ENCODE measurements at places on chromosomes 11 and 22. TPM values are rescaled to one million over a fixed set of nuclear protein-coding genes. Genes with fewer than 3 reads are reported as not detected.

GRCh38 chr22:32144496-32145274 lies 14.4 kb downstream of the C22orf42 start:
- H3K27ac ChIP-seq: peak overlapping the region; percentile 86
- H3K4me3 ChIP-seq: no peak overlapping the region
- H3K4me1 ChIP-seq: peaks cover 51% of the 10 kb centered on the region
- no peaks in the 10 kb centered on the region for H3K27me3 ChIP-seq
- DNase-seq: no peak

DNA sequence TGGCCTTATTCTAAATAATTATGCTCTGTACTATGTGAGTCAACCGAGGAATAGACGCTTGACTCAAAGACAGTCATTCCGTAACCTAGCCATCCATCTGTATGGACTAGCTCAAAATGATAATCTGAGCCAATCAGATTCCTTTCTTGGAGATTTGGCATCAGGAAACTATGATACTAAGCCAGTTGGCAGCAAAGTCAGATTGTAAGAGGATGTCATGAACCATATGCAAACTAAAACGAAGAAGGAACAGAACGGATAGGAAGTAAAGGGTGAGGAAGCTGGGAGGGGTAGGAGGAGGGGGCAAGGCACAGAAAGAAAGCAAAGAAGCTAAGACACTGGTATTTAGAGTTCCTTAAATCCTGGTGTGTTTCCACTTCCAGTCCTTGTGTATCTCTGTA lies 10.7 kb upstream of the SESN3 start:
- H3K27ac ChIP-seq: no peak overlapping the region
- no peaks in the 10 kb centered on the region for H3K4me1 ChIP-seq
- H3K4me3 ChIP-seq: no peak overlapping the region
- no peak for DNase-seq
- no peaks in the 10 kb centered on the region for H3K36me3 ChIP-seq

GRCh38 chr22:43151251-43152002 lies at the start of gene TSPO:
Gene TSPO (plus strand): TSS chr22:43151559. CDS start chr22:43159239, 7,680 bp downstream.
- peaks cover 36% of the 10 kb centered on the region for H3K4me1 ChIP-seq
- DNase-seq: peak; percentile 74
- H3K27ac ChIP-seq: peak within 1 kb of the TSS; percentile 90
- peak within 1 kb of the TSS; percentile 90 for H3K4me3 ChIP-seq
- H3K27me3 ChIP-seq: no peaks in the 10 kb centered on the region
- no peaks in the 10 kb centered on the region for H3K36me3 ChIP-seq

DNA sequence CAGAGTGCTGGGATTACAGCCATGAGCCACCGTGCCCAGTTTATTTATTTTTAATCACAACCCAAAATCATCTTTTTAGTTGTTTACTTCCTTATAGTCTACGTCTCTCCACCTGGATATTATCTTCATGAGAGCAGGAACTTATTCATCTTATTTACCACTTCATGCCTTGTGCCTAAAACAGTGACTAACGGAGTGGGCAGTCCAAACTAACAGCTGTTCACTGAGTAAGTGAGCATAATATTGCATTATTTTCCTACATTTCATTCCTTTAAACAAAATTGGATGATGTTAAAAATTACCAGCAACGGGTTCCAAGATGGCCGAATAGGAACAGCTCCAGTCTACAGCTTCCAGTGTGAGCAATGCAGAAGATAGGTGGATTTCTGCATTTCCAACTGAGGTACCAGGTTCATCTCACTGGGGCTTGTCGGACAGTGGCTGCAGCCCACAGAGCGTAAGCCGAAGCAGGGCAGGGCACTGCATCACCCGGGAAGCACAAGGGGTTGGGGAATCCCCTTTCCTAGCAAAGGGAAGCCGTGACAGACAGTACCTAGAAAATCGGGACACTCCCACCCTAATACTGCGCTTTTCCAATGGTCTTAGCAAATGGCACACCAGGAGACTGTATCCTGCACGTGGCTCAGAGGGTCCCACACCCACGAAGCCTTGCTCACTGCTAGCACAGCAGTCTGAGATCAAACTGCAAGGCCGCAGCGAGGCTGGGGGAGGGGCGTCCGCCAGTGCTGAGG lies 14.1 kb downstream of the TMEM123 start:
- DNase-seq: peak; percentile 40
- peaks cover 63% of the 10 kb centered on the region for H3K4me1 ChIP-seq
- H3K4me3 ChIP-seq: no peak overlapping the region
- peaks cover 92% of the 10 kb centered on the region for H3K36me3 ChIP-seq
- peak overlapping the region; percentile 56 for H3K27ac ChIP-seq

GRCh38 chr11:2380807-2381350 lies 3.8 kb downstream of the CD81 start:
- no peak overlapping the region for H3K27ac ChIP-seq
- H3K4me1 ChIP-seq: peaks cover 63% of the 10 kb centered on the region
- DNase-seq: no peak
- peaks cover 15% of the 10 kb centered on the region for H3K36me3 ChIP-seq
- no peak overlapping the region for H3K4me3 ChIP-seq

DNA sequence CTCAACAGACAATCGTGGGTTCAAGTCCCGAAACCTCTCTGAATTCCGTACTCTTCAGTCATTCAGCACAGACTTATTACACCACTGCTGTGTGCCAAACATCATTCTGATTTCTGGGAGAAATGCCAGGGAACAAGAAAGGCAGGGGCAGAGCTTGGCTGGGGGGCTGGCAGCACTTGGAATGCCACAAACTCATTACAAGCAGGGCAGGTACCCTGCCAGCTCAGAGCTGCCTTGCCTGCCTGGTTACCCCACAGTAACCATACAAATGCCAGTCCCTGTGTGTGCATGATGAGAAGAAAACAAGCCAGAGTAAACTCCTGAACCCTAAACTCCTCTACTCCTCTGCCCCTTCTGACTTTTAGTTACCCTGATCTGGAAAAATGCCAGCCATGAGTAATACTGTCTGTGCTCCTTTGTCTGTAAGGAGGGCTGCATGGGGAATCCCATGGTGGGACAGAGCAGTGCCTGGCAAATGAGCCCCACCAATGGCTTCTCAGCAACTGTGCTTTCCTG lies 6.9 kb upstream of the RAD9A start:
- H3K27ac ChIP-seq: no peak overlapping the region
- no peak for DNase-seq
- no peaks in the 10 kb centered on the region for H3K36me3 ChIP-seq
- no peak overlapping the region for H3K4me3 ChIP-seq
- H3K4me1 ChIP-seq: peaks cover 13% of the 10 kb centered on the region

- no peak overlapping the region for H3K4me3 ChIP-seq
- peak; percentile 62 for DNase-seq
- H3K36me3 ChIP-seq: peaks cover 2% of the 10 kb centered on the region
- H3K4me1 ChIP-seq: peaks cover 9% of the 10 kb centered on the region
- peaks cover 38% of the 10 kb centered on the region for H3K27me3 ChIP-seq
Observed at GRCh38 chr11:363948-364761, 5.1 kb upstream of the B4GALNT4 start.

- H3K4me1 ChIP-seq: peaks cover 5% of the 10 kb centered on the region
- no peak overlapping the region for H3K27ac ChIP-seq
Observed at GRCh38 chr22:47069270-47069669, 306.8 kb downstream of the TBC1D22A start.

GRCh38 chr11:46984987-46985386 lies 48.4 kb downstream of the CSTPP1 start:
- H3K4me3 ChIP-seq: no peak overlapping the region
- H3K27me3 ChIP-seq: no peaks in the 10 kb centered on the region
- peaks cover 15% of the 10 kb centered on the region for H3K36me3 ChIP-seq
- no peak overlapping the region for H3K27ac ChIP-seq
- peaks cover 12% of the 10 kb centered on the region for H3K4me1 ChIP-seq

DNA sequence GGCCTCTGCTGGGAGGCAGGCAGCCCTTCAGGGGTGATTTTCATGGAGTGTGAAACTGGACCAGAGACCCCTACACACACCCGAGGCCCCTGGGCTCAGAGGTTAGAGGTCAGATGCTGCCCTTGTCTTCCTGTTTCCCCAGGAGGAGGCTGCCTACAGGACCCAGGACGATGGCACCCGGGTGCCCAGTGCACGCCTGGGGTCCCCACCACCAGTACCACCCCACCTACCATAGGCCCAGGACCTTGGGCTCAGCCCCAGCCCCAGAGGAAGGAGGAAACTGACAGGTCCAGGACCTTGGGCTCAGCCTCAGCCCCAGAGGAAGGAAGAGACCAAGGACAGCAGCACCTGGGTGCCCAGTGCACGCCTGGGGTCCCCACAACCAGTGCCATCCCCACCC lies 79.2 kb downstream of the BRD1 start:
- H3K4me1 ChIP-seq: no peaks in the 10 kb centered on the region
- H3K36me3 ChIP-seq: peaks cover 3% of the 10 kb centered on the region
- no peak overlapping the region for H3K27ac ChIP-seq
- H3K27me3 ChIP-seq: peaks cover 22% of the 10 kb centered on the region
- no peak overlapping the region for H3K4me3 ChIP-seq

- H3K4me1 ChIP-seq: peaks cover 10% of the 10 kb centered on the region
- no peaks in the 10 kb centered on the region for H3K27me3 ChIP-seq
- no peak overlapping the region for H3K4me3 ChIP-seq
- peaks cover under 1% of the 10 kb centered on the region for H3K36me3 ChIP-seq
- peak overlapping the region; percentile 84 for H3K27ac ChIP-seq
- peak; percentile 25 for DNase-seq
Observed at GRCh38 chr22:19955241-19956128, 13.9 kb upstream of the TXNRD2 start.

DNA sequence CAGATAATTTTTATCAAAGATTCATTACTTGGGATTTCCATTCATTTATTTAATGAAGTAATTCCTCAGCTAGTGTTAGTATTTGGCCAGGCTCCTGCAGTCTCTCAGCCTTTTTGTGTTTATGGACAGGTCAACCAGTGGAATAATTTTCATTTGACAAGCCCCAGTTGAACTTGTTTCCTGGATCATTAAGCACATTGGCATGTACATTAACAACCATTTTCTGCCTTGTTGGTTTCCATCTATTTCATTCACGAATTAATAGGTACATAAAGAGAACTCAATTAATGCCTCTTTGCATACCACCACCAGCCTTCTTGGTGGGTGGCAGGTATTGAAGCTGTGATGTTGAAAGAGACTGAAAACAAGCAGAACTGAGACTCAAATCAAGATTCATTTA lies 745.2 kb downstream of the KCNA4 start:
- DNase-seq: no peak
- H3K4me3 ChIP-seq: no peak overlapping the region
- no peaks in the 10 kb centered on the region for H3K4me1 ChIP-seq

- H3K4me1 ChIP-seq: no peaks in the 10 kb centered on the region
- no peak overlapping the region for H3K27ac ChIP-seq
- peaks cover 60% of the 10 kb centered on the region for H3K36me3 ChIP-seq
- H3K27me3 ChIP-seq: no peaks in the 10 kb centered on the region
- no peak overlapping the region for H3K4me3 ChIP-seq
Observed at GRCh38 chr11:123611698-123612097, 42.7 kb downstream of the SCN3B start.

DNA sequence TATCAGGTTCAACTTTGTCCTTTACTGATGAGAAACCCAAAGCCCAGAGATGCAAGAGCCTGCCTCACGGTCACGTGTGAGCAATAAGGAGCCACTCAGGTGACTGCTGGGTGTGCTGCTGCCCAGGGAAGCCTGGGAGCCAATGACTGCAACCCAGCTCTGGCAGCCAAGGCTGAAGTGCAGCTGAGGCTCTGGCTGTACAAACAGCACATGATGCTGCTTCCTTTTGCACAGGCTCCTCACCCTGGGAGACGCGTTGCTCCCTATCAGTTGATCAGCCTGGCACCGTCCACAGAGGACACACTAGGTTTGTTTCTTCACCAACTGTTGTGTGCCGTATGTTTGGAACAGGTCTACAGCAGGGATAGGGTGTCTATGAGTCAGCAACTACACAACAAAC lies 168.7 kb downstream of the EFCAB6 start:
- peaks cover 9% of the 10 kb centered on the region for H3K27me3 ChIP-seq
- DNase-seq: no peak
- no peak overlapping the region for H3K4me3 ChIP-seq
- H3K36me3 ChIP-seq: no peaks in the 10 kb centered on the region
- no peak overlapping the region for H3K27ac ChIP-seq
- H3K4me1 ChIP-seq: no peaks in the 10 kb centered on the region

DNA sequence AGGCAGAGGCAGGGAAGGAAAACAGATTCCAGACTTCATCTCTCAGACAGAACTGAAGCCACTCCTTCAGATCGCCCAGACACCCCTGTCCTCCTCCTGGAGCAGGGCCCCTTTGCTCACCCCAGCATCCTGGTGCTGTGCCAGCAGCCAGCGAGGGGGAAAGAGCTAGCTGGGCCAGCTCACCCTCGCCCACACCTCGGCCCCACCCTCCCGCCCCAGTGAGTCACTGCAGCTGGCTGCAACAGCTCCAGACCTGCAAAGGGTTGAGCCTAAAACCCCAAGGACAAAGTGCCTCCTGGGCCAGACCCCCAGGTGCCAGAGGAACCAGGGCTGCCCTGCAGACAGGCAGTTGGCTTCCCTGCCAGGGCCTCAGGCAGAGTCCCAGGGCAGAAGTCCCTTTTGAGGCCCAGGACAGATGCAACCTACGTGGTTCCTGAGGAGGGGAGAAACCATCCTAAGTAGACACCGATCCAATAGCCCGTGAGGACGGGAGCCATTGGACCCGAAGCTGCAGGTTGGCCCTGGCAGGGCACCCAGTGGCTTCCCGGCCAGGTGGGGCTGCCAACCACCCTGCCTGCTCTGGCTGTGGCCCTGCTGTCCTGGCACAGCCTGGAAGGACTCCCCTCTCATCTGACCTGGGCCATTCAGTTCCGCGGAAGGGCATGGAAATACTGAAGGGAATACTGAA lies 7.2 kb downstream of the AHNAK start:
- H3K4me1 ChIP-seq: peaks cover 79% of the 10 kb centered on the region
- H3K4me3 ChIP-seq: peak overlapping the region; percentile 100
- DNase-seq: peak; percentile 58
- H3K27me3 ChIP-seq: no peaks in the 10 kb centered on the region
- H3K36me3 ChIP-seq: peaks cover 56% of the 10 kb centered on the region

- H3K4me1 ChIP-seq: peaks cover 4% of the 10 kb centered on the region
- DNase-seq: no peak
- H3K36me3 ChIP-seq: peaks cover 37% of the 10 kb centered on the region
- H3K4me3 ChIP-seq: no peak overlapping the region
- H3K27ac ChIP-seq: no peak overlapping the region
- no peaks in the 10 kb centered on the region for H3K27me3 ChIP-seq
Observed at GRCh38 chr11:2998073-2998850, 6.1 kb upstream of the NAP1L4 start.

Gene LDLRAD3
- total RNA-seq: not detected

Gene CSNK2A3
- total RNA-seq: 3.0 TPM

Gene ADAMTS15
- total RNA-seq: not detected

Gene MS4A3
- not detected for total RNA-seq

Gene ARHGAP8
- total RNA-seq: 0.70 TPM

Gene DGCR6
- 0.91 TPM for total RNA-seq

Gene PLAAT3
- total RNA-seq: 14.9 TPM

Gene MRGPRF
- not detected for total RNA-seq

Gene TIGD3
- total RNA-seq: 0.58 TPM

Gene RCOR2
- not detected for total RNA-seq

Measured in activated CD4-positive, alpha-beta memory T cell treated with anti-CD3 and anti-CD28 coated beads, Interleukin-2, amount 10 ng/mL, durations not matched to agents 7 days and 5 days (primary cell).